ENCODE measurements at places on chromosomes 5 and 9.

DNA sequence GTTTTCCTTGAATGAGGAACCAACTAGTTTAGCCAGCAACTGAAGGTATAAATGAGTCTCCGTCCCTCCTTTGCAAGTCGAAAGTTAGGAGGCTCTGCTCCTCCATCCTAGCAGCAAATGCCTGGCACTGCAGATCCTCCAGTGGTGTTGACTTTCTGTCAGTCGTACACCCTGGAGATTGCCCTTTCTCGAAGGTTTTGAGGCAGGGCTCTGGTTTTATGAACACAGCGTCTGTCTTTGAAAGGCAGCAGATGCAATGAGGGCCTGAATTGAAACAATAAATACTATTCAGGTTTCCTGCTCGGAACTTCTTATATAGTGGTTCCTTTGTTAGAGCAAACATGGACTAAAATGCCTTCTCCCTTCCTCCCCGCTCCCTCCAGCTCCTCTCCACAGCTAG, 284.0 kb downstream of the TMEM38B start:
- DNase-seq, result no peak

DNA sequence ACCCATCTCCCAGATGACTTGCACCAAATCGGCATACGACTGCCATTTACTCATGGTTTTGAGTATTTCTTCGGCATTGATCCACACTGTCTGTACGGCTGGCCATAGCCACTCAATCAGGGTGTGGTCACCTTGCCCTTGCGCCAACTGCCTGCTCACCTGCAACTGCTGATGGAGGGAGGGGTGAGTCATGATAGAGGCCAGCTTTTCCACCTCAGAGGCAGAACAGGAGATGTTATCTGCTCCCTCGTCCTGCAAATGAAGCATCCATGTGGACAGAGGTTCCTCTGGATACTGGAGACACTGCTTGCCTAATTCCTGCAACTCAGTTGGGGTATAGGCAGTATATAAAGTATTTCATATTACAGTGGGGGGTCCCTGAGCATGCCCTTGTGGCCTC, 85.6 kb upstream of the ATP10B start:
- no peak for DNase-seq

- no peak for DNase-seq
Observed at GRCh38 chr9:74275872-74276508, 221.1 kb upstream of the RORB start.

- no peak for DNase-seq
Observed at GRCh38 chr5:111722140-111722539, 34.9 kb downstream of the NREP start.

- DNase-seq, result no peak
Observed at GRCh38 chr9:32843295-32843694, 60.0 kb downstream of the TMEM215 start.
